Fibroblast of the aortic adventitia (primary cell): ENCODE measurements at places on chromosomes 16 and 17.

DNA sequence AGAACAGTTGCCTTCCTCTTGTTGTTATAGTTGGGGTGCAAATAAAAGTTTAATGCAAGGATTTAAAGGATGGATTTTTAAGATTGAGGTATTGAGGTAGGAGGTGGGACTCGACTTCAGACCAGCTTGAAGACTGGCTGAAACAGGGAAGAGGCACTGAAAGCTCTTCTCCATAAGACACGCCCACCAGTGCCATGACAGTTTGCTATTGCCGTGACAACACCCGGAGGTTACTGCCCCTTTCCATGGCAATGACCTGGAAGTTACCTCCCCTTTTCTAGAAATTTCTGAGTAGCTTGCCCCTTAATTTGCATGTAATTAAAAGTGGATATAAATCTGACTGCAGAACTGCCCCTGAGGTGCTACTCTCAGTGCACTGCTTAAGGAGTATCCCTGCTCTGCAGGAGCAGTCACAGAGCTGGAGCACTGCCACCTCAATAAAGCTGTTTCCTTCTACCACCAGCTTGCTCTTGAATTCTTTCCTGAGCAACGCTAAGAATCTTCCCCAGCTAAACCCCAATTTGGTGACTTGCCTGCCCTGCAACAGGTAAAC lies 122.6 kb downstream of the SHISA6 start:
- DNase-seq, result no peak

- peak; percentile 14 for DNase-seq
These were observed 211.8 kb downstream of the SNX29 start for GRCh38 chr16:12188061-12188934.

DNA sequence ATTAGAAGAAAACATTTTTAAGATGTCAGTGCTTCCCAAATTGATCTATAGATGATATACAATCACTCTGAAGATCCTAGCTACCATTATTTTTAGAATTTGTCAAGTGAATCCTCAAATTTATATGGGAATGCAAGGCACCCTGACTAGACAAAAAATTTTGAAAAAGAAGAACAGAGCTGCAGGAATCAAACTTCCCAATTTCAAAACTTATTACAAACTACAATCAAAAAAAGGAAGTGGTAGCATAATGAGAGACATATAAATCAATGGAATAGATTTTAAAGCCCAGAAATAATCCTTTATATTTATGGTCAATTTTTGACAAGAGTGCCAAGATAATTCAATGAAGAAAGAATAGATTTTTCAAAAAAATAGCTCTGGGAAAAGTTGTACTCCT lies 198.3 kb upstream of the KCNJ16 start:
- no peak for DNase-seq

DNA sequence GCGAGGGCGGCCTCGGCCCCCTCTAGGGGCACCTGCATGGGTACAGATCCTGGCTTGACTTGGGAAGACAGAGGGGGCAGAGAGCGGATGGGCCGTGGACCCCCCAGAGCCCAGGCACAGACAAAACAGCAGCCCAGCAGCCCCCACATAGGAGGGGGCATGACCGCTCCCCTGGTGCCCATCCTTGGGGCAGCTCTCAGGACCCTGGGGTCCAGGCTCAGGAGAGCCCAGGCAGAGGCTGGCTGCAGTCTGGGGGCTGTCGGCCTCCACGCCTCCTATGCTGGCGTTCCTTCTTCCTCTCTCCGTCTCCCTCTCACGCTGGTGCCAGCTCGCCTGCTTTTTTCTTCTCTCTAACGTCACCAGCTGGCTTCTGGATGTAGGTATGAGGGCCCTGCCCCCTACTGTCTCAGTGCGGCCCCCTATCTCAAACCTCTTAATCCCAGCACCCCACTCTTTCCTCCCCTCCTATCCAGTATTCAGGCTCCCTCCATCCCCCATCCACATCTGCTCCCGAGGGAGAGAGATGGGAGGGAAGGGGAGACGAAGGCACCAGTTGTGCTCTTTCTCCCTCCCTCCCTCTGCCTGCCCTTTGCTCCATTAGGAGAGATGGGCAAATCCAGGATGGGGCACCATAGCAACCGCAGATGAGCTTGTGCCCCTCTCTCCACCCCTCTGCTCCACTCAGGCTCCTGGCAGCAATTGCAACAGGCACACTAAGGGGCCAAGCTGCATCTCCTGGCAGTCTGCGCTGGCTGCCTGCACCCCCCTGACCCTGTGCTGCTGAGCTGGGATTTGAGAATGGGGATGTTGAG lies at the start of gene GPR179:
Gene GPR179, minus strand, starts transcription at position 349 of the 812 bp plus-strand sequence. Its CDS starts 167 bp downstream, at position 182.
- no peak for DNase-seq

GRCh38 chr17:50292465-50292864 lies 18.2 kb downstream of the TMEM92 start:
- DNase-seq, result no peak

GRCh38 chr16:60170196-60170595 lies 1436.1 kb upstream of the GOT2 start:
- DNase-seq, result no peak

- peak; percentile 79 for DNase-seq
These were observed 6.8 kb downstream of the CRISPLD2 start for GRCh38 chr16:84826558-84826941.

DNA sequence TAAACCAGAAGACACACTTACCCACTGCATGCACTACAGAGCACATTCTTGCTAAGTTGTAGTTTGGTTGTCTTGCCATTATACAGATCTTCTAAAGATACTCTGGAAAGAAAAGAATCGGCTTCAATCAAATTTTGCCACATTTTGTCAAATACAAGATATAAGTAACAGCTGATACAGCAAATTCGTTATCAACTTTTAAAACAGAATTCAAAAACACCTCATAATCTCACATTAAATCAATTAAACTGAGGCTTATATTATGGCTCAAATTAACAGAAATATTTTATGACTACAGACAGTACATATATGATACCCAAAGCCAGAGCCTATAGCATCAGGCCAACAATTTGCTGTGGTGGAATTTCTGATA lies 5.4 kb downstream of the DNAJA2 start:
- DNase-seq, result no peak
